ENCODE measurements at places on chromosomes 2 and 18.

DNA sequence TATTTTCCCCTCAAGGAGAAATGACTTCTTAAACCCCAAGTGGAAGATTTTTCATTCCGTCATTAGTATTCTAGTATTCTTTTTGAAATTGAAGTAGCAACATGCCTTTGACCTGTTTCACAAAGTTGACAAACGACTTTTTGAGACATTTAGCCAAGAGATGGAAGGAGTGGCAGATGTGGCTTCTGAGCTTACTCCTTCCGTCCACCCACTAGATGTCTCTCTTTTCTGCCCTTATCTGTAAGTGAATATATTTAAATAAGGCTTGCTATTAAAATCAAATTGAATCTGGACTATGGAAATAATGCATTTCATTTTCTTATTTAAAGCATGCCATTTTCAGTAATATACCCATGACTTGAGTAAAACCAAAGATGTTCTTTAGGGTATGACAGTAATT is 74.1 kb downstream of the ACTR3 start:
- DNase-seq, result no peak

DNA sequence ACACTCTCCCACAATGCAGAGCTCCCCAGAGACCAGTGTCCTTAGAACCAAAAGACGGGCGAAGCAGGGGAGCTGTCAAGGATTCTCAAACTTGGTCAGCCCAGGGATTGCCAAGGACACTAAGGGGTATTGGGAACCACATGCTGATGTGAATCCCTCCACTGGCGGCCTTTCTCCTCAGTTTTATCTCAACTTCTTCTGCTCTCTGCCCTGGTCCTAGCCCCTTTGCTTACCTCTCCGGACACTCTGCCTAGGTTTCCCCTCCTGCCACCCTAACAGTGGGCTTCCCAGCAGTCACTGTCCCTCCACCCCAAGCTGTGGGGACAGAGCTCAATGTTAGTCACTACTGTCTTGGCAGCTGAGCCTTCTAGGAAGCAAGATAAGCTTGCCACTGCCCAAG is 61.1 kb downstream of the POLR1A start:
- peak; percentile 25 for DNase-seq

DNA sequence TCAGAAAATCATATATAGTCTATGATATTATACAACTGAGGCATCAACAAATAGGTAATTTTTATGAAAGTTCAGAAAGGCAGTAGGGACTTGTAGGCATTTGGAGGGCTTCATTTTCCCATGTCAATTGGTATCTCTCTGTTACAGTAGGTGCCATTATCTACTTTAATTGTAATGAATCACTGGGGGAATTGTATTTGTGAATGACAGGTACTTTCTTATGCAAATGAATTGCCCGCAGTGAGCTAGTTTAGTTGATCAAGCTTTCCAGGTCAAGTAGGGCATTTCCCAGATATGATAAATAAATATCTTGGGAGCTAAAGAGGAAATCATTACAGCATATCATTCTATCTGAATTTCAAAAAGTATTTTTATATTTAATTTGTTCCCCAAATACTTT is 1116.3 kb downstream of the DPP10 start:
- no peak for DNase-seq

DNA sequence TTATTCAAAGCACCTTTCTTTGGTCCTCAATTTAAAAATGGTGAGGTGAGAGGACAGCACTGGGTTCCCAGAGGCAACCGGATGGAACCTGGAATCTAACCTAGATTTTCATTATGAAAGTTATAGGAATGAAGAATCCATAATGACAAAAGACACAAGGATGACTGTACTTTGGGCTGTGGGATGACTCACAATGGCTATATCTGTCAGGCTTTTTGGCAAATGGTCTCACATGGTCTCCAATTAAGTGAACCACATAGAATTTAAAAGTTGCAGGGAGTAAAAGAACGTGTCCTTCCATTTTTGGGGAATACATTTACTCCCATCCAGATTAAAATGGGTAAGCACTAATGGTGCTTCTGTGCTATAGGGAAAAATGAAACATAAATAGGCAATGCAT is 31.8 kb upstream of the LYPD1 start:
- DNase-seq, result no peak

DNA sequence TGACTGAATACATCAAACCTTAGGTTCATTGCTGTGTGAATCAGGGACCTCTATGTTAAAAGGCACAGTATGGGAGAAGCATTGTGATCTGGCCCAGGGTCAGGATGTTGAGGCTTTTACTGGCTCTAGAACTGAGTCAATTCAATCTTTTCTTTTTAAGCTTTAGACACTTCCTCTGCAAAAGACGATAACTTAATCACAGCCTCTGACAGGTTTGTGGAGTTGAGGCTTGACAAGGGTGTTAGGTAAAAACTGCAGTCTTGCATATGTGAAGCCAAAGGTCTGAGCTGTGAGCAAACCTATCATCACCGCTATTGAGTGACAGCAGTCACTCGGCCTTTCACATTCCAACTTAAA is 17.3 kb upstream of the ARHGAP25 start:
- peak; percentile 51 for DNase-seq

DNA sequence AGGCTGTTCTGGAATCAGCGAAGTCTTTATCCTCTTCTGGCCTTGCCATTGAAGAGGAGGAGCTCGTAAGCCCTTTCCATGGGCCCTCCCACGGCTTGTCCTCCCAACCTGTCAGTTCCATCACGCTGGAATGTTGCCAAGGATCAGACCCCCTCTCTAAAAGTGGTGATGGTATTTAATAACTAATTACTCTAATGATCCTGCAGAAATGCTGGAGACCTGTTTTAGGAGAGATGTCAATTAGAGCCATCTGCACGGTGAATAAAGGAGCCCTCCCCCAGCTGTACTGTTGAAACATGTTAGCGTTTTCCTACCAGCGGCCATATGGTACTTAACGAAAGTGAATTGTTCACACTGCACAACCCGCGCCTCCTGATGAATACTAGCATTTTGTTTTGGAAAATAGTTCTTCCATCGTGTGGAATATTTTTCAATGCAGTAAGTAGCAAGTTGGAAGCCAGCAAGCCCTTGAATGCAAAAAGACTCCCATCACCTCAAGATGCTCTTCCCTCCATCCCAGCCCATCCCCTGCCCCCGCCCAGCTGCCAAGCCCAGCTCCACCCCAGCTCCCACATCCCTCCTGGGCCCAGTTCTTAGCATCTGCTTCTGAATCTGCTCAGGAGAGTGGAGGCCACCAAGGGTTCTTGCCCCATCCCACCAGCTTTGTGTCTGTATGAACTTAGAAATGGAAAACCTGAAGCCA is 145.4 kb downstream of the KLHL29 start:
- no peak for DNase-seq

DNA sequence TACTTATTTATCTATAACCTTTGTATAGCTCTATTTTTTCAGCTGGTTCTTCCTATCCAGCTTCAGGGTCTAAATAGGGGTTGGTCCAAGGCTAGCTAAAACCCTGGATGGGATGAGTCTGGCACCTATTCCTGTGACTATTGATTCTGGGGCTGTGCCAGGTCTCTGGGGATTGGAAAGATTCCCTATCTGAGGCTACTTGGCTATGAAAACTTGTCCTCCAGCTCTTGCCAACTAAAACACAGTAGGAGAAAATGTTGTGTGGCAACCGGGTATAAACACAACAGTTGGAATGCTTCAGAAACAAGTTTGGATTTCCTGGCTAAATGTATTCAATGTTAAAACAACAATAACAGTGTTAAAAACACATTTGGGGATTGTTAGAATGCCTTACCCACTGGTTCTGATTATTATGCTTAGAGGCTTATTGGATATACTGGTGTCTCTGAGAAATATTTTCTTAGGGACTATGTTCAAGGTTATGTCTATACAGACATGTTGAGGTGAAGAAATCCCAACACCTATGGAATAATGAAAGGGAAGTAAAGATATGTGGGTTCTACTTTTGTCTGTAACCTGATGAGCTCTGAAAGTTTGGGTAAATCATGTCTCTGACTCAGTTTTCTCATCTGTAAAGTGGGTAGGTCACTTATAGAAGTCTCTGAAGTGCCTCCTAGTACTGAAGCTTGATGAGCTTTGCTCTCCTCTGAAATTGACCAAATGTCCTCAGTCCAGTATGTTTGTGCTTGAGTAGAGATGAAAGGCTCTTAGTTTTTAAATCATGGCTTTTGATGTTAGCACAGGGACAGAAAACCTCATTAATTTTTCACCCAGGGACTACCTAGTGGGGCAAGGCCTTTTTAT is 460.7 kb downstream of the MTX2 start:
- no peak for DNase-seq

DNA sequence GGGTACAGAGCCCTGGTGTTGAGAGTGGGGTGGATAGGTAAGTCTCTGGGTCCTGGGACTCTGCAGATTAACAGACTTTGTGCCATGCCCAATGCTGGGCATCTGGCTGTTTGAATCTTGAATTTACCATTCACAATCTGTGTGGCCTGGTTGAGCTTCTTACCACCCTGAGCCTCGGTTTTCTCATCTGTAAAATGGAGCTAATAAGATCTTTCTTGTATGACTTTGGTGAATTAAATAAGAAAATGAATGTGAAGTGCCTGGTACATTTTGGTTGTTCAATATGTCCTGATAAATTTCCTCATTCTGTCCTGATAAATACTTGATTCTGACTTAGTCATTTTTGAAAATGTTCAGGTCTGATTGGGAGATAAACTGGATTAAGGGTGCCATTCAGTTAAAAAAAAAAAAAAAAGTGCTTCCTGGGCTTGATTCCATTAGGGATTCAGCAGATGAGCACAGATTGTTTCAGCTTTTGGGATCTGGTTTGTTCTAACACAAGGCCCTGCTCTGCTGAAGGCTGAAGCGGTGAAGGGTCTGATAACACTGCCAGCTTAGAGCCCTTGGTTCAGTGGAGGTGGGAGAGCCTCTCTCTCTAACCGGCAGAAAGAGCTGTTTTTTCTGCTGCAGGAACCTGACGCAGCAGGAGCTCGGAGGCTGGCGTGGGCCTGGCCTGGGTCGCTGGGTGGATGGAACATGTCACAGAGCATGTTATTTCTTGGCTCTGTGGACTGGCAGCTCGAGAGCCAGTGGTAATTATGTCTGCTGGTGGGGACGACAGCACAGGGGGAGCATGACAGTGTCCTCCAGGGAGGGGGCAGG is 84.5 kb upstream of the MCFD2 start:
- no peak for DNase-seq

- no peak for DNase-seq
Measured at GRCh38 chr18:43846299-43846698, 569.0 kb upstream of the SYT4 start.

DNA sequence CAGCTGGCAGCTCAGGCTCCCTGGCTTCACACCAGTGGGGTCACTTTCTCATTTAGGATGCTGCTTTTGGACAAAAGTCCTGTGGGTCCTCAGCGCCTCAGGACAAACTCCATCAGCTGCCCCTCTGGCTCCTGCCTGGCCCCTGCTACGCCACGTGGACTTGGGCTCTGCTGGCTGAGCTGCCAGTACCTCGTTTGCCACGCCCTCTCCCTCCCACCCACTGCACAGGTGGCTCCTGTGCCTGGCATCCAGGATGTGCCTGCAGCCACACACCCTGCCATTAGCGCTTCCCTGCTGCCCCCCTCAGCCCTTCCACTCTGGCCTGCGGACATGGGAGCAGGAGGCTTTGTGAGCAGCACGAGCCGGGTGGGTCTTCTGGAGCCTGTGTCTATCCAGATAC is 118.9 kb downstream of the ZNF236 start:
- DNase-seq, result no peak

DNA sequence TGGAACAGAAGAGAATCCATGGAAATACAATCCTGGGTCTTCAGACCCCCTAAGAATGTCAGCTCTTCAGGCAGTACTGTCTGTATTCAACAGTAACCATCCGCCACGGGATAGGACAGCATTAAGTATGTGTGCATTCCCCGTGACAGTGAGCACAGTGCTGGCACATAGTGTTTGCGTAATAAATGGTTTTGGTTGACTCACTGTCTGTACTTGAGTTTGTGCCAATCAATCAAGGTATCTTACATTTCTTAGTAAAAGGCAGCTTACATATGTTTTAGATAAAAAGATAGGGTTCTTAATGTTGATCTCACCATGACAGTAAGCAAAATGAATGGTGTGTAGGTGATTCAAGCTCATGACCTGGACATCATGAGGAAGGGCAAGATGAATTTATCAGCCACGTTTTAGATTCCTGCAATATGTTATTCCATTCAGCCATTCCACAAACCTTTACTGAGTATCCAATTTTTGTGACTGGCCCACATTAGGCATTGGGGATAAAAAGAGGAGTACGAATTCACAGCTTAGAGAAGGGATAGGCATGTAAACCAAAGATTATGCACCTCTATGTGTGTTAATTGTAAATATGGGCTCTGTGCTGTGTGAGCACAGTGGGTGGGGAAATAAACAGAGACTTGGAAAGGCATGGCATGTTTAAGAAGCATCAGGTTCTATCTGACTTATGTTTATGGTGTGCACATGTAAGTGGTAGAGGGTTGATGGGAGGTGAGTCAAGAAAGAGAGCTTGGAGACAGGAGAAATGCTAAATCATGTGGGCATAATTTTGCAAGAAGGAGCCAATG is 258.8 kb downstream of the SLC8A1 start:
- DNase-seq, result no peak

DNA sequence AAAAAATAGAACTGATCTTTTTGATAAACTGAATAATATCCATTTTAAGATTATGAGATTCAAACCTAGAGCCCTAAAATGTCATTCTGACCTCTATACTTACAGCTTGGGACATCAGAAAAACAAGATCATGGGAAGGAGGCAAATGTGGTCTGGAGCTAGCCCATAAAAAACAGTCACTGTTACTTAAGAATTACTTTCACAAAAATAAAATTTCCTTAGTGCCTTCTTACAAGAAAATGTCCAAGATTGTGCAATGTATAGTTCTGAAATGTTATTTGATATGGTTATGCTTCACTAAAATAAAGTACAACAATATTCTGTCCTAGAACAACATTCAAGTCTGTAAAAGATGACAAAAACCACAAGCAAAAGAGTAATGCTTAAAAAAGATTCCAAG is 247.6 kb downstream of the DYM start:
- DNase-seq, result no peak

DNA sequence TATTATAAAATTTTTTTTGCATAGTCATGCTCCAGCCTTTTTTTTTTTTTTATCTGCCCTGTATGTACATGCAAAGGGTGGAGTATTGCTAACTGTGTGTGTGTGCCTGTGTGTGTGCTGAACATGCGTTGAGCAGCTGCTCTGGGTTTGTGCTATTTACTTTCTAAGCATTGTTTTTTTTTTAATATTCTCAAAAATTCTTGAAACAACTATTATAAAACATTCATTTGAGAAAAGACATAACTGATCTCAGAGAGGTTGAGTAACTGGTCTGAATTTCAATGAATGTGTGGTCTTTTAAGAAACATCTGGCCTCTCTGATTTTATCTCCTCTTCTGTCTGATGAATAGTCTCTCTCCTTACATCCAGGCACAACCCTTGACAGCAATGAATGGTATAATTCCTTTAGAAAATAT is 366.0 kb upstream of the SLC14A2 start:
- DNase-seq, result no peak

Data from activated naive CD4-positive, alpha-beta T cell treated with anti-CD3 and anti-CD28 coated beads, Interleukin-2, amount 50 U/mL, for 72 hours (primary cell).